ENCODE measurements at places on chromosomes 2 and 18. TPM values are rescaled to one million over a fixed set of nuclear protein-coding genes. Genes with fewer than 3 reads are reported as not detected.

Gene GBX2
- not detected for total RNA-seq

Gene SLC38A11
- 0.69 TPM for total RNA-seq

Gene RNF149
- 82.4 TPM for total RNA-seq

Gene GALR1
- not detected for total RNA-seq

Gene WIPF1
- 3.0 TPM for total RNA-seq

Gene GAREM1
- total RNA-seq: 3.6 TPM

Gene TEX44
- total RNA-seq: not detected

Gene CPLX4
- total RNA-seq: not detected

Gene FOXD4L1
- total RNA-seq: 0.20 TPM

Gene SPP2
- not detected for total RNA-seq

Gene CHRNG
- total RNA-seq: not detected

Gene QPCT
- 83.0 TPM for total RNA-seq

Gene SERPINB13
- total RNA-seq: not detected

Gene MROH2A
- 0.15 TPM for total RNA-seq

- DNase-seq: no peak
Observed at GRCh38 chr18:49846718-49847470, 33.6 kb upstream of the ACAA2 start.

DNA sequence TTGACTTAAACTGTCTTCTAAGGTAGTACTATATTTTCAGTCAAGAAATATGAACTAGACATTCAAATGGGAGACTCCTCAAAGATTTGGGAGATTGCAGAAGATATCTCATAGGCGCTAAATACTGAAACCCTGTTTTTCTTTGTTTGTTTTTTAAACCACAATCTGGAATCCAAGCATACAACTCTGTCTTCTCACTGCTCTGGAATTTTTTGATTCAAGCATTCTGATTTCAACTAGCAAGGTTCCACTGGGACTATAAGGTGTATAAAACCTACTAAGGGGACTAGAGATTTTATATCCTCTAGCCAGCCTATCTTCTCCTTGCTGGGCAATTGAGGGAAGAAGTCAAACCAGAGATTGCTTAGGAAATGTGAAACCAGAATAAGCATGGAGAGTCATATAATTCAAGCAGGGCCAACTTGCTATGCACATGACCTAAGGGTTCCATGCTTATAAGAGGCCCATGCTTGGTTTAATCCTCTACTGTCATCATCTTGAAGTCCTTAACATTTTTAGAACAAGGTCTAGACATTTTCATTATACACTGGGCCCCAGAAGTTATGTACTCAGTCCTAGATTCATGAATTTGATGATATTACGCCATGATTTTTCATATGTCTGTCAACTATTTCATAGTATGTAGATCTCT is 405.5 kb downstream of the PARD3B start:
- DNase-seq: peak; percentile 79

DNA sequence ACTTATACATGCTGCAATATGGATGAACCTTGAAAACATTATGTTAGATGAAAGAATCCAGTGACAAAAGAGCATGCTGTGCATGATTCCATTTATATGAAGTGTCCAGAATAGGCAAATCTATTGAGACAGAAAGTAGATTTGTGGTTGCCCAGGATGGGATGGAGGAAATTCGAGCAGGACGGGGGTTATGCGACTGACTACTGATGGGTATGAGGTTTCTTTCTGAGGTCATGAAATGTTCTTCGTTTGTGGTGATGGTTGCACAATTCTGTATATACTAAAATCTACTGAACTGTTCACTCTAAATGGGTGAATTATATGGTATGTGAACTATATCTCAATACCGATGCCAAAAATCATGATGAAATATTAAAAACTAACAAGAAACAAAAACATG is 18.9 kb upstream of the MTERF4 start:
- DNase-seq: no peak

GRCh38 chr2:214995926-214996670 is 142.3 kb downstream of the ABCA12 start:
- no peak for DNase-seq

DNA sequence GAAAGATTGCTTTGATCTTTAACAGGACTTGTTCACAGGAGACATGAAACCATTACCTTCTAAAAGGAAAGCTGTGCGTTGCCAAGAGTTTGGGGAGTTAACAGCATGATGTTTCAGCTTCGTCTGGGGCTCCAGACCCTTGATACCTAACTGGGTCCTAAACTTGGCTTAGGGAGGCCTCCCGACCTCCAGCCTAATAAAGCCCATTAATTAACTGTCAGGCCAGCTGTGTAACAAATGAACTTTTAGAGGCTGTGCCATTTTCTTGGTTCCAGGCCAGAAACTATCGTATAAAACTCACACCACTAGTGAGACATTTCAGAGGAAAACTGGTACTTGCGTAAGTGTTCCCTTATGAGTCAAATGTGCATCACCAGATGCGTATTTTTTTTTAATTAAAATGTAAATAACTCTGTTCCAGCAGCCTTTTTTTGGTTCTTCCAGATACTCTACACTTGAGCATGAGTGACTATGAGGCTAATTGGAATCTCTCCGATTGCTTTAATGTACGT is 236.5 kb downstream of the BCL2 start:
- DNase-seq: no peak

DNA sequence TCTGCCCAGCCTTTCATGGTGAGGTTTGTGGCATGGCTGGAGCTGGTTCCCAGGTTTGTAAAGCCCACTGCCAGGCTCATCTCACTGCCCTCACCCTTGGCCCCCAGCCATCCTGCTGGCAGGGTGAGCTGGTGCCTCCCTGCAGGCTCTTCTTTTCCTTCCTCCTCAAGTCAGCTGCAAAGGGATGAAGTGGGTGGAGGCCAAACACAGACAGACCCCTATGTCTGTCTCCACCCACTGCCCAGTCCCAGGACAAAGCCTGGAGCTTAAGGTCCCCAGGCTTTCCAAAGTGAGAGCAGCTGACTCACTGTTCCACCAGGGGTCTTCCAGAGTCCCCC is 92.0 kb downstream of the TNS1 start:
- no peak for DNase-seq

DNA sequence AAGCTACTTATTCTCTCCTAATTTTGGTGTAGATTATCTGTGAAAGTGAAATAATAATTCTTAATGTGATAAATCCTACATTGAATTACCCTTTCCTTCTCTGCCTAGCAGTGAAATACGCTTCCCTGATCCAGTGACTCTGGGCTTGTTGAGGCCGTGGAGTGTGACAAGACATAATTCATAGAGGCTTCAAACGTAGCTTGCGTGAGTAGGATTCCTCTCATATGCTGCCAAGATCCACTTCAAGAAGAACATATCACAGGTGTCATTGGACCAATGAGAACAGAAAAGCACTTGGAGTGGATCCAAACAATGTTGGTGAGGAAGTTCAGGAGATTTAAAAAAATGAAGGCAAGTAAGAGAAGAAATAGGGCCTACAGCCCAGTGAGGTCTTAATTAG is 221.3 kb upstream of the TMEFF2 start:
- DNase-seq: peak; percentile 2

DNA sequence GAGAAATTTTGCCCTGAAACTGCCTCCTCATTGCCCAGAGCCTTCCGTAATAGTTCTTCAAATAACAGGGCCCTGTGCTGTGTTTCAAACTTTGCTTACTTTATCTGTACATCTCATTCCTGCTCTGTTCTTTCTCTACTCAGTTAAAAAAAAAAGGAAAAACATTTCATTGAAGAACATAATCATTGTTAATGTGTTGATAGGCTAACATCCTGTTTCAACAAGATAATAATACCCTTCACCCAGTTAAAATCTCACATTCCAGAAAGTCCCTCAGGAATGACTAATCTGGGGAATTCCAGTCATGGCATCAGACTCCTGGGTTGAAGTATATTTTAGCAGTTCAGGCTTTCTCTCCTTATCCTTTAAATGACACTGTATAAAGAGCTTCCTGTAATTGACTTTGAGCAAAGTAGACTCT is 45.6 kb upstream of the ITGAV start:
- DNase-seq: peak; percentile 98

DNA sequence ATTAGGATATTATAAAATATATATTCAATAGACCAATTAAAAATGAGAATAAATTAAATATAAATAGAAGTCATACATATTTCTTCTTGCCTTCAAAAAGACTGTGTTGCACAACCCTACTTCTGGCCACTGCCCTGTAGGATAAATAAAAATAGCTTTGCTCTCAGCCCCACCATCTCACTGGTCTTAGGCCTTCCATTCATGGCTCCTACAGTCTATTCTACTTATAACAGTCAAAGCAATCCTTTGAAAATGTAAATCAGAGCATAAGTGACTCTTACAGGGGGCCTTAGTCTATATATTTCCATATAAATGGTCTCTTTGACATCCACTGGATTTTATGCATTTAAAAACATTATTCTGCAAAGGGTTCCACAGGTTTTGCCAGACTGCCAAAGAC is 72.9 kb downstream of the KLF7 start:
- no peak for DNase-seq

- no peak for DNase-seq
Observed at GRCh38 chr2:75577280-75577679, 16.5 kb upstream of the EVA1A start.

DNA sequence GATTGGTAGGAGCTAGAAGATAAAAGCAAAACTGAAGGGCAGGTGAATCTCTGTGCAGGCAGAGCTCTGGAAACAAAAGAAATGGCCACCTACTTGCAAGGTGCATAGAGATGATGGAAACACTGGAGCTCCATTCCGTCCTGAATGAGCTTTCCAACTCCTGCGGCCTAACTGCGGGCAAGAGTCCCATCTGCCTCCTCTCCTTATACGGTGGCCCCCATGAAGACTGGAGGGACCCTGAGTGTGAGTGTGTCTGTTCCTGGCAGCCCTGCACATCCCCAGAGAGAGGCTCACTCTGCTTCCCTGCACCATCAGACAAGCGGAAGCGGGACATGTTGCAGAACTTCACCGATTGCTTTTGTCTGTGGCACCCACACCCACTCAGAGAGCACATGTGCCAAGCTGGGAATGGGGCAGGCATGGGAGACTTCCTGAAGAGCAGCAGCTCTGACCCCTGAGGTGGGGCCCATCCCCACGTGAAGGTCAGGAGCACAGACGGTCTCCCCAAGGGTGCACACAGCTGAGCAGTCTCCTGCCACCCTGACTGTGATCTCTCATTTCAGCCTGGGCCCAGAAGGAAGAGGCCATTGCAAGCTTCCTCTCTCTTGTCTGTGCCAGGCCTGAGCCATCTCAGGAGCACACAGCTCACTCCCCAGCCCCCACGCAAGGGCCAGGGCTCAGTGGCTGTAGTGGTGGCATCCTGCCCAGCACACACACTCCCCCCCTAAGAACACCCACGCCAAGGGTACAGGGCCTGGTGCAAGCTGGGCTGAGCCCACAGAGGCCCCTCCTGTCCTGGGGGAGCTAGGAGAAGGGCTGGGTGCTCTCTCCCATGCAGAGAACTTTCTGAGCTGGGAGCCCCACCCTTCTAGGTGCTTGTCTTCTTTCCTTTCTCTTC is 75.3 kb downstream of the STPG4 start:
- no peak for DNase-seq

DNA sequence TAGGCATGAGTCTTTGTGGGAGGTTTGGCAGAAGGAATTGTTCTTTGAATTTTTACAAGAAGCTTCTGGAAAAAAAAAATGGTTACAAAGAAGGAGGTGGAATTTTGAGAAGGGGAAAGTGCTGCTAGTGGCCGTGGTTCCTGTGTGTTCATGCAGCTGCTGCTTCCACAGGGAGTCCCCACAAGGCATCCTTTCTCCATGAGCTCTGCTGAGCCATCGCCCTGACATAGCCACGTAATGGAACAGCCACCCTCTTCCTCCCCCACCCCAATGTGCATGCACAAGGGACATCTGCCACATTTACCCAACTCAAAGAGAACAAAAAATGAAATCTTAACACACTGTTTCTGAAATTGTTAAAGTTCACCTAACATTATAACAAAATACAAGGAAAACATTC is 529.7 kb downstream of the SATB2 start:
- no peak for DNase-seq

GRCh38 chr2:23694058-23695045 is 232.6 kb downstream of the ATAD2B start:
- DNase-seq: no peak

- DNase-seq: peak; percentile 25
Observed at GRCh38 chr18:26741048-26741447, 124.5 kb downstream of the AQP4 start.

GRCh38 chr2:191386938-191387536 is 141.8 kb downstream of the MYO1B start:
- DNase-seq: peak; percentile 84

DNA sequence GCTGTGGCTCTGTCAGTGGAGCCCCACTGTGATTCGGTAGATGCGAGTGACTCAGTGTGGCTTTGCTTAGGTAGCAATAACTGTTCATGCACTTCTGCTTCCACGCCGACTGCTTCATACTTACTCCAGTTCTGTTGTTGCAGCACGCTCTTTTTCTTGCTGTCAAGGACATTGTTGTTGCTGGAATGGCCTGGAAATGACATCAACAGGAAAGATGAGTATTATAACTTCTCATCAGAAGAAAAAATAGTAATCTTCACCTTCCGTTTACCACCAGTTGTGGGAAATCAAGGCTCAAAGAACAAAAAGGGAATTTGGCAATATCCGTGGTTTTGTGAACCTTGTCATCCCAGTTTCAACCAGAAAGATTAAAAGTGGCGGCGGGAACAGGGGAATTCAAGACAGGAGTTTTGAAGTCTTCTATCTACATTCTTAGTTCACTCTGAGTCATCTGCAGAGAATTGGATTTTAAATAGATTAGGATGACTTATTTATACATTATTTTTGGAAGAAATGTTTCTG is 8.3 kb downstream of the TM4SF20 start:
- no peak for DNase-seq

DNA sequence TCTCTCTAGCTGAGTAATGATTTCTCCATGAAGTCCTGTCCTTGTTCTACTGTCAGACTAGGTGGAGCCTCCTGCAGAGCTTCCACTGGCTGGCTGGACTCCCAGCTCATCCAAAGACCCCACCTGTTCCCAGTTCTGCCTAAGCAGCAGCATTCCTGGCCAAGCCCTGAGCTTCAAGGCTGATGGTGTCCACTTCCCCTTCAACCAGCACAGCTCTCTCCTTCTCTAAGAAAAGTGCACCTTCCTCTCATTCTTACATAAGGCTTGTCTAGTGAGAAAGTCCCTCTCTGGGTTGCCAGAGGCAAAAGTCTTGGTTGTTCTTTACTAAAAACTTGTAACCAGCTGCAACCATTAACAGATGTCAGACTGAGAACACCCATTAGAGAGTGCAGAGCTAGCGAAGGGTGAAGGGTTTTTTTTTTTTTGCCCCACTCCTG is 58.9 kb downstream of the CXCR4 start:
- peak; percentile 89 for DNase-seq

DNA sequence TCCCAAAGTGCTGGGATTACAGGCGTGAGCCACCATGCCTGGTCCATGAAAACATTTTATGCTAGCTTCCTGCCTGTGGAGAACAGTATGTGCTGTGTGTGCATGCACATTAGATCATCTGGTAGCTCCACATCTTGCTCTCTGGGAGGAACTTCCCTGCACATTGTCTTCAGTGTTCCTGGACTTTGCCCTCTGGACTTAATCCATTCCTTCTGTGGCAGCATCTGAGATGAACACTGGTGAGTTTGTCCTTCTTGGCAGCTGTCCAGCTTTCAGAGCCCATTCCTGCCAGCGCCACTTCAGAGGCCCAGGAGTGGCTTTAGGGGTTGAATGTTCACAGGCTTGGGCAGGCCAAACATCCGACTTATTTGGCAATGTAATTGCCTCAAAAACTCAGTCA is 65.2 kb downstream of the POU3F3 start:
- DNase-seq: peak; percentile 67
